ENCODE measurements at places on chromosomes 11 and 22.
A peak's percentile ranks its signal among the peaks of the same experiment; 100 is the strongest.

GRCh38 chr11:126879516-126879915 lies 121.1 kb downstream of the KIRREL3 start:
- no peak for DNase-seq

DNA sequence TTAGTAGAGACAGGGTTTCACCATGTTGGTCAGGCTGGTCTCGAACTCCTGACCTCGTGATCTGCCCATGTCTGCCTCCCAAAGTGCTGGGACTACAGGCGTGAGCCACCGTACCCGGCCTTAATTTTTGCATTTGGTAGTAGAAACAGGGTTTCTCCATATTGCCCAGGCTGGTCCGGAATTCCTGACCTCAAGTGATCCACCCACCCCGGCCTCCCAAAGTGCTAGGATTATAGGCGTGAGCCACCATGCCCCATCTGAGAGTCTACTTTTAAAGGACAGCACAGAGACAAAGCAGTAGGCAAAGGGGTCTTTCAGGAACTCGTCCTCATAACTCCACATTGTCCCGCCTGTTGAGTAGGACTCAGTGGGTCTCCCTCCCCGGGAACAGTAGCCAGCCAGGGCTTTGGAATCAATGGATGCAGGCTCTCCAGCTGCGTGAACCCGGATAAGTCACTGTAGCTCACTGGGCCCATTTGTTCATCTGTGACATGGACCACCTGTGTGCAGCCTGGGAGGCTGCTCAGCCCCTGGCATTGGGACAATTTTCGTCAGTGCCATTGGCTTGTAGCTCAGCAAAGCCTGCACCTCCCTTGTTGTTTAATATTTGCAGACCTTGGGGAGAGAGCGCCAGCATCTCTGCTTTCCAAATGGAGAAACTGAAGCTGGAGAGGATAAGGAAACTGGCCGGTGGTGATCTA lies 86.1 kb downstream of the ARHGAP8 start:
- no peak for DNase-seq

GRCh38 chr11:72630104-72630852 lies 43.9 kb downstream of the PDE2A start:
- no peak for DNase-seq

- no peak for DNase-seq
These were observed 79.3 kb downstream of the DSCAML1 start for GRCh38 chr11:117717485-117718314.

DNA sequence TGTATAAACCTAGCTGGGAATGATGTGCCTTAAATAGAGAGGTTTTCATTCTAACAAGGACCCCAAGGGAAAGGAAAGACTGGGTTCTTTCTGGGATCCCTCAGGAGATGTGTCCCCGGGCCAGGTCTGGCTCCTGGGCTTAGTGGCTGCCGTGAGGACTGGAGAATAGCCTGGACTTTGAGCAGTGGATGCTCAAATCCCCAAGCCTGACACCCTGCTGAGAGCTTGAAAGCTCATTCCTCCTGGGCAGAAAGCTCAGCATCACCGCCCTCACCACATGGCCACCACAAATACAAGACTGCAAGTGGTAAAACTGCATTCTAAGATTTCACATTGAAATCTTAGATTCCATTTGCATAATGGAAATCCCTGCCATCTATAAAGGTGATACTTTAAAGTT lies 79.4 kb upstream of the NARS2 start:
- no peak for DNase-seq

- DNase-seq: no peak
These were observed 45.4 kb downstream of the GAB2 start for GRCh38 chr11:78372114-78372768.

GRCh38 chr11:113339929-113340589 lies 25.7 kb downstream of the TTC12 start:
- DNase-seq: no peak

DNA sequence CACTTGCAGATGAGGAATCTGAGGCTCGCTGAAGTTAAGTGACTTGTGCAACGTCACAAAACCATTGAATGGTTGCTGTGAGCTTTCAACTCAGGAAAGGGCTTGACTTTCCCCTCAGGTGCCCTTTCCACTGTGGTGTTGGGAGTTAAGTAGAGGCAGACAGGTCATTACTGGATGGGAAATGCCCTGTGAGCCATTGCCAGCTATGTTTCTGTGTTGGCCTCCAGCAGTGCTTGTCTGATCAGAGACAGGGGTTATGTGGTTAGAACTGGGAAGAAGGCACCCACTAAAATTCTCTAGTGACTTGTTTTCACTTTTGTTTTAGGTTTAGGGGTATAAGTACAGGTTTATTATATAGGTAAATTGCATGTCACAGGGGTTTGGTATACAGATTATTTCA lies 96.6 kb downstream of the FDX1 start:
- DNase-seq: no peak

DNA sequence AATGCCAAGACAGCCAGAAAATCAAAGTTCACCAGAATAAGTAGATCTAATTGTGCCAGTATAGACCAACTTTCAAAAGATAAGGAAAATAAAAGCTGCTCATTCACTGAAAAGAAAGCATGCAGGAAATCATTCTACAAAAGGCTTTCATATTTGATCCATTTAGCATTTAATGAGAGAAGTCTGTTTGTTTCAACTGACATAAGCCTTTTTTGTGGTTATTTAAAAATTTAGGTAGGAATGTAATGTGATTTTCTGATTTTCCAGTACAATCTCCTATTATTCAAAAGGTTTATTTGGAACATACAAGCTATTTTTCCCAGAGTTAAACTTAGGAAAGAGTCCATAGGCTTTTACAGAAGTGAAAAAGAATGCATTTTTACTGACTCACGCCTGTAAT lies 92.7 kb downstream of the SBF2 start:
- no peak for DNase-seq

DNA sequence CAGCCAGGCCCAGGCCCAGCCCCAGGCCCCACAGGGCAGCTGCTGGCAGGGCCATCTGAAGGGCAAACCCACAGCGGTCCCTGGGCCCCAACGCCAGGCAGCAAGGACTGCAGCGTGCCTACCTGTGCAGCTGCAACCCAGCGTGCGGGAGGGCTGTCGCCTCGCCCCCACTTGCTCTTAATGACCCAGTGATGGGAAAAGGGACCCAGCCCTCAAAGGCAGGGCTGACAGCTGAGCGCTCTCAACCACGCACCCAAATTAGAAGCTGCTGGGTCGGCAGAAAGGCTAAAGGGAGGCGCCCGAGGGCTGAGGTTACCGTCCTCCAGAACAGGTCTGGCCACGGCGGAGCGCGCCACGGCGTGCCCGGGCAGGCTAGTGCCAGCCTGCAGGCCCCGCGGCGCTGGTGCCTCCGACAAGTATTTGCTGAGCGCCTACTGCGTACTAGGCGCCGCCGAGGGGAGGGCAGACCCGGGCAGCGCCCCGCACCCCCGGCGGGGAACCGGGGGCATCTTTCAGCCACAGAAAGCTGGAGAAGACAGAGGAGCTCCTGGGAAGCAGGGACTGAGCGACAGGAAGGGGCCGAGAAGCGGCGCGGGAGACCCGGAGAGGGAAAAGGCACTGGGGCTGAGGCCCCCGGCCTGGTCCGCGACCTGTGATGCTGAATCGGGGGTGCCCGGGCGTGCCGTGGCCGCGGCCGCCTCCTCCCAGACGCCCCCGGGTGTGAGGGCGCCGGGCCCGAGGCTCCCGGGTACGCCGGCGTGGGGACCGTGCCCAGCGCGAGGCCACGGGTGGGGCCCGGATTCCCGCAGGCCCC lies 773 bp downstream of the HRAS start:
- peak; percentile 35 for DNase-seq

- DNase-seq: no peak
These were observed 45.8 kb downstream of the PPFIBP2 start for GRCh38 chr11:7559398-7560283.

DNA sequence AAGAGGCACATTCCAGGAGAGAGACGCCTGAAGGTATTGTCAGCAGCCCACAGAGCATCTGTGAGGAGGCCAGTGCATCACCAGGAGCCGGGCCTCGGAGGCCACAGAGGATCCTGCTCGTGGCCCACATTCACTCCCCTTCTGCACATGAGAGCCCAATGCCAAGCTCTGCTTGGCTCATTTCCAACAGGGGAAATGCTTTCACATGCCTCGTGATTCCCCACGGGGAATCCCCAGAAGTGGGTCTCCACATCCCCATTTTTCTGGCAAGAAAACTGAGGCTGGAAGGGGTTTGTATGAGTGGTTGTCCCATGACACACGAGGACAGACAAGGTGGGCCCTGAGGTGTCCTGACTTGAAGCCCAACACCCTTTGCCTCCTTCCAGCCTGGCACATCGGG lies 34.4 kb downstream of the TP53I11 start:
- no peak for DNase-seq

- no peak for DNase-seq
These were observed 9.1 kb upstream of the PSMA1 start for GRCh38 chr11:14529321-14529720.

- no peak for DNase-seq
These were observed 109.4 kb upstream of the ANO1 start for GRCh38 chr11:69968396-69969347.

DNA sequence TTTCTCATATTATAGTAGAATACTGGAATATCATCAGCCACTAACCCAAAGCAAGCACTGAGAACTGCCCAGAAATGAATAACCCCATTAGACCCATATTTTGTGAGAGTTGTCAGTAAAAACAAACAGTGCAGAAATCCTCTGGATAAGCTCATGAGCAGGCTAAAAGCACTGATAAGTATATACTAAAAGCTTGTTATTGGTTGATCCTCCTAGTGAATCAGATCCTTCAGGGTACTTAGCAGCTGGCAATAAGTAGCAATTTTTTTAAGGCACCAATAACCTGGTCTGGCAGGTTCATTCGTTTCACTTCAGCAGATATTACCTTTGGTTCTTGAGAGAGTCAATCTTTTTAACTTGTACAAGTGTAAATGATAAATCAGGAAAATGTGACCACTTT lies 1.2 kb downstream of the NOX4 start:
- no peak for DNase-seq

DNA sequence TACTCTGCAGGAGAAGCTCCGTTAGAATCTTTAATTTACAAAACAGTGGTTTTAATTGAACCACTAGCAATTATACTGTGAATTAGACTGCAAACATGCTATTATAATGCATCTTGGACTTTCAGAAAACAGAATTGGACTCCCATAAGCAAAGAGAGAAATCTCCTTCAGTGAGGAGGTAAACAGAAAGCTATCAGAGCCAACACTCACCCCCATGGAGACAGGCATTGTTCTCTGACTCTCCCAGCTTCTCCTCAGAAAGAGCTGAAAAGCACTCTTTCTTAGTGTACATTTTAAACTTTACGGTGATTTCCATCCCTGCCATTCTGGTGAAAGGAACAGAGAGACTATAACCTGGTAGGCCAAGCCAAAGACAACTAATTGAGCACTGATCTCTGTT lies 176.9 kb downstream of the GRIA4 start:
- DNase-seq: no peak
